Fibroblast of skin of abdomen (primary cell): ENCODE measurements at places on chromosomes 2 and 18.

DNA sequence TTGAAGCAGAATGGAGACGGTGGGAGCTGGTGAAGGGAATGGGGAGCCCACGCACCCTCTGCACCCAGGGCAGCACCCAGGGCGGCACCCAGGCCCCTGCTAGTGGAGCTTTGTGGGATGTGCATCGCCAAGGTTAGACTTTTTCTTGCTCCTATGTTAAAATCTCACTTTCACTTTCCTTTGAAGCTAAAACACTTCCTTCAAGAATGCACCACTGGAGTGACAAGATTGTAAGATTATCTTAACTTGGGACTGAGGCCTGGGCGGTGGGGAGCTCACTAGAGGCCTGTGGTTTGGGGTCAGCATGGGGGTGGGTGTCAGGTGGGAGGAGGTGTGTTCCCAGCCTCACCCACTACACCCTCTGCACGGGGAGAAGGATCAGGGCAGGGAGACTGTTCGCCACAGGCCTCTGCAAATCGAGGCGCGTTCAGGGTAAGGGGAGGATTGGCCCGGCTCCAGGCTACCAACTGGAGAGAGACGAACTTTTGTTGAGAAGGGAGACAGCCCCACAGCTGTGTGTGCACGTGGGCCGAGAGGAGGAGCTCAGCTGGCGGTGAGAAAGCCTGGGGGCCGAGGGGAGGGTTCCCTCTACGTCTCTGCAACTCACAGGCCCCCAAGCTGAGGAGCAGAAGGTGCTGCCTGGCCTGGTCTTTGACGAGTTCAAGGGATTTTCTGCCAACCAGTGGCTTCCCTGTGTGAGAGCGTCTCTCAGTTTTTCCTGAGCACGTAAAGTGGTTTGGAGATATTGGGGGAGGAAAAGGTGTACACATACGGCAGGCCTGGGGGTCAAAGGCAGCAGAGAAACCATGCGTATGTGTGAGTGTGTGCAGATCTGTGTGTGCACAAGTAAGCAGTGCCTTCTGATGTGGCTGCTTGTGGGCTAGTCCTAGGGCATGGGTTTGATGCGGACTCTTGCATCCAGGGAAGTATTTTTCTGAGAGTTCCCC, 147.7 kb downstream of the KLHL29 start:
- DNase-seq = no peak

DNA sequence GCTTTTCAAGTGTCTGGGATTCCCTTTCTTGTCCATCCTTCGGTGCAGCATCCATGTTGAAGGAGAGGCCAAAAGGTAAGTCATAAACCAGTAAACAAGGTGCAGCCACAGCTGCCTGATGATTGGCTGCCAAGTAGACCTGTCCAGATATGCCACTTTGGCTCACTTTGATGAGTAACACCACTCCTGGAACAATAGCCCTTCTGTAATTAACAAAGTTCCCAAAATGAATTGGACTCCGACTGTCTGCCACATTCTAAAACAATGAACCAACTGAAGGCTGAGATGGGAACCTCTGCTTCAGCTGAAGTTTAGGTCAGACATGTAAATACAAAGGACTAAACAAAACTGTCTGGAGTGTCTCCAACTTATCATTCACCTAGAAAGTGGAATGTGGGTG, 82.2 kb upstream of the LGALSL start:
- no peak for DNase-seq

- DNase-seq = no peak
These were observed 44.0 kb downstream of the CYP26B1 start for GRCh38 chr2:72103690-72104089.

- no peak for DNase-seq
These were observed 37.3 kb downstream of the EMX1 start for GRCh38 chr2:72954376-72955227.

DNA sequence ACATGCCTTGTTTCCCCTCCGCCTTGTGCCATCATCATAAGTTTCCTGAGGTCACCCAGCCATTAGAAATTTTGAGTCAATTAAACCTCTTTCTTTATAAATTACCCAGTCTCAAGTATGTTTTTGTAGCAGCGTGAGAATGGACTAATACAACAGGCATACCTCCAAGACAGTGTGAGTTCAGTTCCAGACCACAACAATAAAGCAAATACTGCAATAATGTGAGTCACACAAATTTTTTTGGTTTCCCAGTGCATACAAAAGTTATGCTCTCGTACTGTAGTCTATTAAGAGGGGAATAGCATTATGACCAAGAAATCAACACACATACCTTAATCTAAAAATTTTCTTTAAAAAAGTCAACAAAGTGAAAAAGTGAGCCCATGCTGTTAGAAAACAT, 217.2 kb downstream of the NR4A2 start:
- DNase-seq = peak; percentile 3

DNA sequence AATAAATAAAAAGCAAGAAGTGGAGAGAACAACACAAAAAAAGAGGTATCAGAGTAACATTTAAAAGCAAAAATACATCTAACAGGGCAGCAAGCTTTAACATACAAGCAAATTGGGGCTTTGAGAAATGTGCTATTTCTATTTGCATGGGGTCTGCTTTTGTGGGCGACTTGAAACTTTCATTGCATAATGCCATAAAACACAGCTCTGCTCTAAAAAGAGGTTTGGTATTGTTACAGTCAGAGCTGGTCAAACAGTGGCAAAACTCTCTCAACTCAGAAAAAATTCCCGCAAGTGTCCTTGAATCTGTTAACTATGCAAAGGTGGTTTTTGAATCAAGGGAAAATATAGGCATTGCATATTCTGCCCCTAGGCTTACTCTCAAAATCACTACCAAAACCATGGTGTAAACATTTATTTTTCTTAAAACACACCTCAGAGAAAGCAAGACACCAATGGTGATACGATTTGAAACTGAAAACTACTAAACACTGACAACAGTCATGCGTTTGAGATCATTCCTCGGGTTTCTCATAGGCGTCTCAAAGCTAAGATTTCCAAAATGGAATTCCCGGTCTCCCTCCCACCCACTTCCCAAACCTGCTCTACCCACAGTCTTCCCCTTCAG, 45.5 kb downstream of the RNF152 start:
- DNase-seq = no peak

DNA sequence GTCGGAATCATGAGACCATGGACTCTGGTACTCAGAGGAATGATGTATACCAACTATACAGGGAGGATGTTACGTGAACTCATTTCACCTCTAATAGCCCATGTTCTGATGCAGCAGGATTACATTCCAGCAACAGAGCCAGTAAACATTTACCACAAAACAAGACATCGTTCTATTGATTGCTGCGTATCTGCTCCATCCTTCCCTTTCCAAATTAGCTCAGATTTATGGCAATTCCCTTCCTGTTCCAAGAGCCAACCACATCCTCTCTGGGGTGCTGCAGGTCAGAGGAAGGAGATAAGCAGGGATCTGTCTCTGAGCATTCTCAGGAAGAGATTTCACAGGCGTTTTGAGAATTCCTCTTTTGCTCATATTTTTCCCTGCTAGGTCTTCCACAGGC, 98.3 kb downstream of the KLF7 start:
- no peak for DNase-seq

- peak; percentile 16 for DNase-seq
These were observed 86.7 kb upstream of the B3GNT7 start for GRCh38 chr2:231308631-231309428.

GRCh38 chr2:29229640-29230039, 114.4 kb downstream of the CLIP4 start:
- no peak for DNase-seq

DNA sequence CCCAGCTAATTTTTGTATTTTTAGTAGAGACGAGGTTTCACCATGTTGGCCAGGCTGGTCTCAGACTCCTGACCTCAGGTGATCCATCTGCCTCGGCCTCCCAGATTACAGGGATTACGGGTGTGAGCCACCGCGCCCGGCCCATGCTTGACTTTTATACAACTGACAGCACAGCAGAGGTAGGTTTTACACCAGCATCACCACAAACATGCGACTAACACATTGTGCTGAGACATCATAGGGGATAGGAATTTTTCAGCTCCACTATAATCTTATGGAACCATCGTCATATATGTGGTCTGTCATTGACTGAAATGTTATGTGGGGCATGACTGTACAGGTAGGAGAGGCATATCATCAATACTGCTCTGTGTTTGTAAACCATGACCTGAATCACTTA, 122.1 kb downstream of the THADA start:
- no peak for DNase-seq

DNA sequence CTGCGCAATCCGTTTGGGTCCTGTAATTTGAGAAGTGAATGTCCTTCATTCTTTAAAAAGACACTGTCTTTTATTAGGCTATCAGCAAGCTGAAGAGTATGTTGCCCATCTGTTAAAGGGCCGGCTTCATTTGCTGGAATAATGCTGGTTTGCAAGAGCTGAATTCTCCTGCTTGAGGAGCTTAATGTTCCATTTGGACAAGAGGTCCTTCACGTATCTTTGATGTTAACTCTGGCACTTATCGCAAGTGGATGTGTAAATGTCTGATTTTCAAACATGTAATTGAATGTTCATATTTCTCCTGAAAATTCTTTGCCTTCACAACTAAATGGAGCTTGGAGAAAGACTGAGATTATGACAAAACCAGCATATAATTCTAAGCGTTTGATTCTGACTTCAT, 280.8 kb upstream of the NRP2 start:
- no peak for DNase-seq

GRCh38 chr2:40103163-40103562, 324.1 kb upstream of the THUMPD2 start:
- peak; percentile 90 for DNase-seq

- DNase-seq = no peak
These were observed 14.5 kb upstream of the SLC35F5 start for GRCh38 chr2:113770929-113771328.

DNA sequence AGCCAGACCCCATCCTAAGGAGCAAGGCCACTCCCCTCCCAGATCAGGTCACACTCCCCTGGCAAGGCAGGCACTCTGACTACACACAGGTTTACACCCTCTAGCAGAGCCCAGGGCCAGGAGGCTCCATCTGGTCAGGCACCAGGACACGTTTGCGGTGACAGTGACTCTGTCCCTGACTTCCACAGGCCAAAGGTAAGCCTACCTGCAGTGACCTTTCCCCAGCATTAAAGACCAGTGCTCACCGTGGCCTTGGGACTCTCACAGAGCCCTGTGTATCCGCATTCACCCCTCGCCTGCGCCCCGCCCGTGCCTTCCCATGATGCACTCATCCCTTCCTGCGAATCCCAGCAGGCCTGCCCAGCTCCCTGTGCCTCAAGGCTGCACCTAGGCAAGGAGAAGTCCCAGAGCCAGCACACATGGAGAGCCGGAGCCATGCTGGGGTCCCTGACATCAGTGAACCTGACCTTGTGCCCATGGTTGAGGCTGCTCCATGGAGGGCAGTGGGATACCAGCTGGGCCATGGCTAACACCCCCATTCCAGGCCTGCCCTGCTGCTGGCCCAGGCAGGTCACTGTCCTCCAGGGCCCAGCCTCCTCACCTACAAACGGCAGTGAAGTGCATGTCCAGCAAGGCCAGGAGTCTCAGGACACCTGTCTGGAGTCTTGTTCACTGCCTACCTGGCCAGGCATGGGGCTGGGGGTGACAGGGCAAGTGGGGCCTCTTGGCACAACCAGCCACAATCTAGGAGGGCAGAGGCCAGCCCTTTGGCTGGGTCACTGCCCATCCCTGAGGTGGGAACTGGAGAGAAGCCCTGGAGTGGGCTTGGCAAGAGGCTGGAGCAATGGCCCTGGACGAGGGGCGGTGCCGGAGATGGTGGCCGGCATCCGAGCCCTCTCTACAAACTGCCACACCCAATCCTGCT, 3.0 kb downstream of the NEURL3 start:
- no peak for DNase-seq

DNA sequence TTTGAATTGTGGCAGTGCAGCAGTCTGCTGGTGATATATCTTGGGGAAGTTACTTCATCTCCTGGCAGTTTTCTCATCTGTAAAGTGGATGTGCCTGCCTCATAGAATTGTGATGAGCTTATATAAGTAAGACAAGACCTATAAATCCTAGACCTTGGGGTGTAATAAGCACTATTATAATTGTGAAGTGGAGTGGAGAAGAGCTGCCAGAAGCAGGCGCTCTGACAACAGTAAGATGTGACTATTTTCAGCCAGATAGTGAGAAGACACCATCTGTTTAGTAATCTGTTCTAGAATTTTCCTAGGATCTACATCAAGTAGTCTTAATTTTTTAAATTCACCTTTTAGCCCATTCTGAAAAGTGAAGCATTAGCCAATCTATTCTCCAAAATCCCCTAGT, 85.6 kb upstream of the TSPYL6 start:
- no peak for DNase-seq

DNA sequence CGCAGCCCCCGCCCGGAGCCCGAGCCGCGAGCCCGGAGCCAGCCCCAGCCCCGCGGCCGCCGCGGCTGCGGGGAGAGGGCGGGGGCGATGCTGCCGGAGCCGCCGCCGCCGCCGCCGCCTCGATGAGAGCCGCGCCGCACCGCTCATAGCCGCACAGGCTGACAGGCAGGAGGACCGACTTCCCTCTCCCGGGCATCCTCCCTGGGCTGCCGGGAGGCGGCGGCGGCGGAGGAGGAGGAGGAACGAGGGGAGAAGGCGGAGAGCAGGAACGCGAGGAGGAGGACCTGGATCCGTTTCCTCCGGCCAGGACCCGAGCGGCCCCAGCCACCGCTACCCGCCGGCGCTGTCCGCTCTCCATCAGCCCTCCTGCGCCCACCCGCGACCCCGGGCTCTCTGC, 370 bp downstream of the KLHL29 start:
- DNase-seq = peak; percentile 47

DNA sequence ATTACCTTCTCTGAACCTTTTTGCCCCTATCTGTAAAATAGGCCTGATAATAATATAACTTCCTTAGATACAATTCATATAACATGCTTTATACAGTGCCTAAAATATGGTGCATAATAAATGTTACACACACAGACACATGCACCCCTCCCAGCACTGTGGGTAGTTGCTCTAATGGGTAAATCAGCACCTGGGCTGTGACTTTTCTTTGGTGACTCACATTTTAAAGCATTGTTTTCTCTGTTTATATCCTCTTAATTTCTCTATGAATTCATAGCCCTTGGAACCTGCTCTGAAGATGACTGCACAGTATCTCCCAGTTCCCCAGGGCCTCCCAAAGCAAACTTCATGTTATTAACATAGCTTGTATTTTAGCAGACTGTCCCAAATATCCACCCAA, 248.2 kb upstream of the TNP1 start:
- DNase-seq = no peak

DNA sequence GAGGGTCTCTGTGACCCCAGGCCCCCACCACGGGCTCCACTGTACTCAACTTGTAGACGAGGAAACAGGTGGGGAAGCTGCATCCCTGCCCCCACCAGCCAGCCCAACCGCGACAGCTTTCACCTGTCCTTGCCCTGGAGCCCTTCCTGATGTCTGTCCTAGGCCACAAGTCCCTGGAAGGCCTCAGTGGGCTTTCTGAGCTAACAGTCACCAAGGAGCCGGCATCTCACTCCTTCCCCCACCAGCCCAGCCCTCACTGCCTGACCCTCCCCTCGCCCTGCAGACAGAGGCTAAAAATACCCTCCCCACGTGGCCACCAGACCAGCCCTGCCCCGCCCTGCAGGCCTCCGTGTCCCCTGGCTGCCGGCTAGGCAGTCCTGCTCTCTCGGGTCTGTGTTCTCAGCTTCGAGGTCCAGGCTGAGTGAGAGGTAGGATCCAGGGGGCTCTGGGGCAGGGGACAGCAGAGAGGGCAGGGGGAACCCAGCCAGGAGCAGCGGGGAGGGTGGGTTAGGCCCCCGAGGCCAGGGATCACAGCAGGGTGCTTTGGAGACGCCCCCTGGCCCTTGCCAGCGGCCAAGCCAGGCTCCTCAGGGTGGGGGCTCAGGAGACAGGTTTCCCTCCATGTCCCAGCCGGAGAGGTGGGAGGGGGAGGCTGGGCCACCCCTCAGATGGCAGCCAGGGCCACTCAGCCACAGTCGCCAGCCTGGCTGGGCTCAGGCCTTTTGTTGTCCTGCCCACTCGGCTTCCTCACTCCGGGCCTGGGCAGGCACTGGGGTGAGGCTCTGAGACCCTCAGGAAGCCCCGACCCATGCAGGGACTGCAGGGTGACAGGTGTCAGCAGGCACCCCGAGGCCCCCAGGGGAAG, at the start of gene KLHL30:
Gene KLHL30, plus strand, starts transcription at position 338 of the 865 bp plus-strand sequence. CDS start 2,087 bp downstream, outside the sequence.
- DNase-seq = no peak
